ENCODE measurements at places on chromosomes 1 and 21.

GRCh38 chr1:199774433-199775089 is 252.9 kb upstream of the NR5A2 start:
- DNase-seq: peak; percentile 63

- no peak for DNase-seq
These were observed 58.4 kb downstream of the CAPN2 start for GRCh38 chr1:223770621-223771315.

GRCh38 chr1:156553860-156554485 is 18.4 kb downstream of the IQGAP3 start:
- DNase-seq: no peak

GRCh38 chr1:206814716-206815341 is 42.5 kb upstream of the IL10 start:
- DNase-seq: peak; percentile 90

DNA sequence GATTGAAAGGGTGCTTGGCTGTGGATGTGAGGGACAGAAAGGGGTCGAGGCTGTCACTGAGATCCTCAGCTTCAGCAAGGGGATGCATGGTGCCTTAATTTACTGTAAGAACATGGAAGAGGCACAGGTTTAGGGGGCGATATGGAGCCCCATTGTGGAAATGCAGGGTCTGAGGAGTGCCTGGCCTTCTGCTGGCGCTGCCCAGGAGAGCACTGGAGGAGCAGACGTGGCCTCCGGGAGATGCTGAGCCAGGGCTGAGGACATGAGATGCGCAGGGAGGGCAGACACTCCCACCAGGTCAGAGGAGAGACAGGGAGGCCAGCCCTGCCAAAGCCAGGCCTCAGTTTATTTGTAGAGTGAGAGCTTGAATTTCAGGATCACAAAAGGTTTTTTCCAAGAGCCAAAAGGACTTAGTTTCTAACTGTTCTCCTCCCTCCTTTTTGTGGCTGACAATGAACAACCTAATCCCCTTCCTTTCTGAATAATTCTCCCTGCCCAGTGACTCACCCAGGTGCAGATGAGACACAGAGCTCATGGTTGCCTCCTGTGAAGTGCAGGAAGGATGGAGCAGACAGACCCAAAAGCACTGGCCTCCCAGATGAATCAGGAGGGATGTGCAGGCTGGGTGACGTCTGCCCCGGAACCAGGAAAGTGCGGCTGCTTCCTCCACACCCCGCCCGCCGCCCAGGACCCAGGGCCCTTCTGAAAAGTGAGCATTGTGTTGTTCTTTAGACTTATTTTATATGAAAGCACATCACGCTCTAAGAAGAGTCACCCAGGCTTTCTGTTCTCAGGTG is 73.0 kb upstream of the TMPRSS2 start:
- DNase-seq: no peak

- DNase-seq: no peak
These were observed 20.1 kb upstream of the NCMAP start for GRCh38 chr1:24535778-24536177.

DNA sequence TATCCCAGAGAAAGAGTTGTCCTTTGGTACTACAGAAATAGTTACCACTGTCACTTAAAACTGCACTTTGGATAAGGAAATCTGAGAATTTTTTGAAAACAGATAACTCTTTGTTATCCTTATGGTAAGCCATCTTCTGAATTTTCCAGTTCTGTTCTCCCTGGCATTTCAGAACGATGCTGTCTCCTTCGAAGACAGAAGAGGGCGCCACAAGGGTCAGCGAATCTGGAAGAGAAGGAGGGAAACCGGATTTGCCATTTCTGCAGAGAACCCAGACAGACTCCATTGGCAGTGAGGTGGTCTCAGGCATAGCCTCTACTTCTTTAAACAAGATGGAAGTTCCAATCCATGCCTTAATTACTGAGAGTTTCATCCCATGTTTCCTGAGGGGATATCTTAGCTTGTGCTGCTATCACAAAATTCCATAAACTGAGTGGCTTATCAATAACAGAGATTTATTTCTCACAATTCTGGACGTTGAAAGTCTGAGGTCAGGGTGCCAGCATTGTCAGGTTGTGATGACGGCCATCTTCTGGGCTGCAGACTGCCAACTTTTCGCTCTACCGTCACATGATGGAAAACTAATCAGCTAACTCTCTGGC is 6.4 kb downstream of the FCRL2 start:
- peak; percentile 2 for DNase-seq

DNA sequence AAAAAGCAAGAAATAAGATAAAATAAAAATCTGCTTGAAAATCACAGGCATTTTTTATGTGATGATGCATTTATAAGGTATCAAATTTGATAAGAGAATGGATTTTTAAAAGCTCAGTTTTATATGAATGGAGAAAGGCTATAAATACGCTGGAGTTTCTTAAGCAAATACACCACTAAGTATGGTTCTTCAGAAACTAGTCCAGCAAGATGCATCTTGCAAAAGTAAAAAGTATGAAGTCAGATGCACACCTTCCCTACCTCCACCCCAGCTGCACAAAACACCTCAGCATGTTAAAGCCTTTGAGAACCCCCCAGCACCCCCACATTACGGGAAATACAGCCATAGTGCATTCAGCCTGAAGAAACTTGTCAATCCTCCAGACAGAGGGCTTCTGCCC is 143.1 kb upstream of the PROX1 start:
- no peak for DNase-seq

GRCh38 chr1:23019863-23020625 is 776 bp downstream of the KDM1A start:
- DNase-seq: peak; percentile 49

GRCh38 chr1:163747261-163747660 is 425.5 kb downstream of the NUF2 start:
- DNase-seq: peak; percentile 41

DNA sequence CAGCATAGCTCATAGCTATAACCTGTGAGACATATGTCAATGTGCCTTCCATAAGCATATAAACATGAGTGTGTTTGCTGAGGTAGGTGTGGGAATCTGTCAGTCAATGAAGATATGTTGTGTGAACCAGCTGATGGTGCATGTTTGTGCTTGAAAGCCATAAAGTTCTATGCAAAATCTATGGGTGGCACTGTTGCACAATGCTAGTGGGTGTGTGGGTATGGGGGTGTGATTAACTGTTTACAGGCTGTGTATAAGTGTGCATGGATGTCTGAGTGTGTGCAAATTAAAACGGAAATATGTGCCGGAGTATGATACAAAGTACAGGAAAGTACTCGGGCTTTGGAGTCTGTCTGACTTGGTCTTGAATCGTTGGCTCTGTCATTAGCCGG is 1.0 kb upstream of the ATP2B4 start:
- peak; percentile 65 for DNase-seq

DNA sequence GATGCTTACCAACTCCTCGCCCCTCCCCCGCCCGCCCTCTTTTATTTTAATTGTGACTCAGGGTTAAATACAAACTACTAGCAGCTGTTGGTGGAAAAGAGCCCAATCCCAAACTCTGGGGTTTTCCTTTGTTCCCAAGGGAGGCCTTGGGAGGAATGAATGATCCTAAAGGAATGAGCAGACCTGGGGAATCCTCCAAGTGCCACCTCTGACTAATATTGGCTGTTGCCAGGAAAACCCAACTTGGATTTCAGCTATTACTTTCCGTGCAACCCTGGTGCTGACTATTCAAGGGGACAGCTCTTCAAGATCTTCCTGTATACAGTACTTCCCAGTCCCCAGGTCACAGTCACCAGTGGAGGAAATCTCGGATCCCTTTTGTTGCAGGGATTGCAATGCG is 1.3 kb upstream of the S100A10 start:
- peak; percentile 100 for DNase-seq

- no peak for DNase-seq
These were observed 366.8 kb upstream of the DPYD start for GRCh38 chr1:98287626-98288025.
